ENCODE measurements at places on chromosomes 1 and 21. TPM values are rescaled to one million over a fixed set of nuclear protein-coding genes. Genes with fewer than 3 reads are reported as not detected.

C1orf94 gene
- not detected for total RNA-seq

MMP23B gene
- total RNA-seq, result 1.6 TPM

KCNA2 gene
- 0.03 TPM for total RNA-seq

DNAJB4 gene
- 7.3 TPM for total RNA-seq

ADAM30 gene
- not detected for total RNA-seq

MUTYH gene
- total RNA-seq, result 11.8 TPM

HIVEP3 gene
- 2.6 TPM for total RNA-seq

FCRL5 gene
- total RNA-seq, result 0.05 TPM

C1orf115 gene
- total RNA-seq, result 49.9 TPM

CLCNKA gene
- 0.08 TPM for total RNA-seq

KRTAP24-1 gene
- not detected for total RNA-seq

HCRTR1 gene
- total RNA-seq, result not detected

GBP6 gene
- total RNA-seq, result not detected

GOLT1A gene
- 63.9 TPM for total RNA-seq

DNA sequence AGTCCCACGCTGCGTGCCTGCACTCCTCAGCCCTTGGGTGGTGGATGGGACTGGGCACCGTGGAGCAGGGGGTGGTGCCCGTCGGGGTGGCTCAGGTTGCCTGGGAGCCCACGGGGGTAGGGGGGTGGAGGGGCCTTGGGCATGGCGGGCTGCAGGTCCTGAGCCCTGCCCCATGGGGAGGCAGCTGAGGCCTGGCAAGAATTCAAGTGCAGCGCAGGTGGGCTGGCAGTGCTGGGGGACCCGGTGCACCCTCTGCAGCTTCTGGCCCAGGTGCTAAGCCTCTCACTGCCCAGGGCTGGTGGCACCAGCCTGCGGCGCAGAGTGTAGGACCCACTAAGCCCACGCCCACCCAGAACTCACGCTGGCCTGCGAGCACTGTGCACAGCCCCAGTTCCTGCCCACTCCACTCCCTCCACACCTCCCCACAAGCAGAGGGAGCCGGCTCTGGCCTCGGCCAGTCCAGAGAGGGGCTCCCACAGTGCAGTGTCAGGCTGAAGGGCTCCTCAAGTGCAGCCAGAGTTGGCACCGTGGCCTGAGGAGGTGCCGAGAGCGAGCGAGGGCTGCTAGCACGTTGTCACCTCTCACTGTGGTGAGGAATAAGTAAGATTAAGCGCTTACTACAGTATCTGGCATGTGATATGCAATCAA lies 12.8 kb downstream of the TNNI3K start:
- DNase-seq, result no peak

DNA sequence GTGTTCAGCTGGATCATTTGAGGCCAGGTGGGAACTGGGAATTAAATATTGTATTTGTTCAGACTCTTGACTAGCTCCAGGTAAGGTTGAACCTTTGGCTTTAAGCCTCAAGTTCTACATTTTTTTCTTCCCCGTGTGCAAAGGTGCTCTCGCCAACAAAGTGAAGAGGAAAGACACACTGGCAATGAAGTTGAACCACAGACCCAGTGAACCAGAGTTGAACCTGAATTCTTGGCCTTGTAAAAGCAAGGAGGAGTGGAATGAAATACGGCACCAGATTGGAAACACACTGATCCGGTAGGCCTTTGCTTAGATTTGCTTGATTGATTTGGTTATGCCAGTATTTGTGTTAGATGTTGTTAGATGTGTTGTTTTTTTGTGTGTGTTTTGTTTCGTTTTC lies 25.5 kb upstream of the RCC1 start:
- no peak for DNase-seq

GRCh38 chr1:17440827-17441168 lies 1.3 kb upstream of the RCC2 start:
- no peak for DNase-seq

DNA sequence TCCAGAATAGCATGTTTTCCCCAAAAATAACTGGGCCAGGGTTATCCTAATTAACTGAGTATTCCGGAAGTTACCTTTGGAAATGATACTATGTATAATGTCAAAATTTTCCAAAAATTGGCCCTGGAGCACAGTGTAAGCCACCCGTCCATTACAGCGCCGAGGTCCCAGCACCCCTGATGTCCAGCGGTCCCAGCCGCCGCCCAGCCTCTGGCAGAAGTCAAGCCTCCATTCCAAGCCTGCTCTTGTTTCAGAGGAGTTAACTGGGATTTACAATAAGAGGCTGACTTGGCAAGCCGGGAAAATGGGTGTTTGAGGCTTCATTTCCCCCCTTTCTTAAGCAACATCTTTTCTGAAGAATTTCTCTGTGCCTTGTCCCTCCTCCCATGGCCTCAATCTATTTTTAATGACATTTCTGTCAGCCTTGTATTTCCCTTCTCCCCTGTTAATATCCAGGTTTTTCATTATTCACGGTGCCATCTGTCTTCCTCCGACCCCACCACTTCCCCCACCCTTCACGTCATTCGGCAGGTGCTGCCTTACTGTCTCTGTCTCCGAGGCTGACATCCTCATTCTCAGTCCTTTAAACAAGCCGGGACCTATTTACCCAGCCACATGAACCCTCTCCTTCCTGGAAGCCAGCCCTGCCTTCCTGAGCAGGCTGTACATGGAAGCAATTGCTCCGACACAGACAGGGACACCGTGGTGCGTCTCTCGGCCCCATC lies 490.9 kb downstream of the NPHP4 start:
- DNase-seq, result no peak

- DNase-seq, result no peak
Measured at GRCh38 chr1:156508205-156508954, 7.8 kb upstream of the MEF2D start.

GRCh38 chr1:206716870-206717673 lies 32.4 kb downstream of the MAPKAPK2 start:
- DNase-seq, result no peak

GRCh38 chr1:214287884-214288283 lies 6.9 kb downstream of the SMYD2 start:
- no peak for DNase-seq

GRCh38 chr1:117308311-117308916 lies 58.8 kb upstream of the MAN1A2 start:
- no peak for DNase-seq

DNA sequence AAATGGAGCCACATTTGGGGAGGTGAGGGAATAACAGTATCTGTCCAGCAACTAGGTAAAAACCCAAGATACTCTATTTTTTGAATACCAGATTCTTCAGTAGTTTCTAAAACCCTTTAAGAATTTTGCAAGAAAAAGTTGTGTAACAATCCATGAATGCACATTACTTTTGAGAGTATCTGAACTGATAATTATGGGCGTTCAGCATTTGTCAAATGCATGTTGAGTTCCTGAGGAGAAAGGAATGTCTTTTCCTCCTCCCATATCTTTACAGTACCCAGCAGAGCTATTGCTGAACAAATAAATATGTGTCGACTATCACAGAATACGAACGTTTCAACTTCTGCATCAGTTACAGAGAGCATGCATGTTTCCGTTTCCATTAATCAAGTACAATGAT lies 104.5 kb downstream of the PCNX2 start:
- no peak for DNase-seq

DNA sequence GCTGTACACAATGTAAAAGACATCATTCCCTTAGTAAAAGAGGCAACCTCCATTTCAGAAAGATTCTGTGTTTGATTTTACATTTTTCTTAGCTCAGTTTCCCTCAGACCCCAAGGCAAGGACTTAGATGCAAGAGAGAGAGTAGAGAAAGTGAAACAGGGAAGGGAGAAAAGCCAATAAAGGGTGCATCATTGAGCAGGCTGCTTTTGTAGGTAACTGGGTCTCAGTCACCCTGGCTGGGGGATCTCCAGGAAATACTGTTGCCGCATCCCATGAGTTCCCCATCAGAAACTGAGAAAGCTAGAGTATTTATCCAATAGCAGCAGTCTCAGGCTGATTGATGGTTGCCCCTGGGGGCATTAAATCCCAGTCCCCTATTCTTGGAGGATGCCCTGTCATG lies 23.1 kb upstream of the DNAH14 start:
- DNase-seq, result no peak

DNA sequence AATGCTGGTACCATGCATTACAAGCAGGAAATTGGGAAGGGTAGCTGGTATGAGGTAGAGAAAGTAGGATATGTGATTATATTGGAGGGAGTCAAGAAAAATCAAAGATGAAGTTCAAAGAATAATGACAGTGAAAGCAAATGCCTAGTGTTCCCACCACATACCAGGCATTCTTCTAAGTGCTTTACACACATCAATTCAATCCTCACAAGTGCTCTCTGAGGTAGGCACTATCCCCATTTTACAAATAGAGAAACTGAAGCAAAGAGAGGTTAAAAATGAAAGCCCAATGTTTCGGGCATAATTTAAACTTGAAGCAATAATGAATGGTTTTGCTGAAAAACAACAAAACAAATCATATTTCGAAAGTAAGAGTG lies 40.1 kb upstream of the MCOLN3 start:
- no peak for DNase-seq

- no peak for DNase-seq
Measured at GRCh38 chr1:27588256-27589232, 15.4 kb downstream of the AHDC1 start.

DNA sequence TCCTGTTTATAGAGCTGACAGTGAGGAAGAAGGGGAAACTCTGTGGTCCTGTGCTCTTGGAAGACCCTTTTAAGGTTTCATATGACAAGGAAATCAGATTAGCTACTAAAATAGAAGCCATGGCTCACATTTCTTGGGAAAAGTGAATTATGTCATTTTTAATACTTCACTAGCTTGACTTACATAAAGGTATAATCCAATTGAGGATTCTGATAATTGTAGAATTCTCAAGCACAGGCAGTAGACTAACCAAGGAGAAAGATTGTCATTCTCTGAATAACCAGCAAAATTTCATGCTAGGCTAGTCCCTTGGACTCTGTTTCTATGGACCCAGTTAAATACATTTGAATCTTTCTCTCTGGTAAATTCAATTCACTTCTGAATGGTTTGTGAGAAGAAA lies 613.0 kb upstream of the BEND5 start:
- no peak for DNase-seq

- no peak for DNase-seq
Measured at GRCh38 chr1:153277852-153278251, 18.4 kb downstream of the LORICRIN start.

DNA sequence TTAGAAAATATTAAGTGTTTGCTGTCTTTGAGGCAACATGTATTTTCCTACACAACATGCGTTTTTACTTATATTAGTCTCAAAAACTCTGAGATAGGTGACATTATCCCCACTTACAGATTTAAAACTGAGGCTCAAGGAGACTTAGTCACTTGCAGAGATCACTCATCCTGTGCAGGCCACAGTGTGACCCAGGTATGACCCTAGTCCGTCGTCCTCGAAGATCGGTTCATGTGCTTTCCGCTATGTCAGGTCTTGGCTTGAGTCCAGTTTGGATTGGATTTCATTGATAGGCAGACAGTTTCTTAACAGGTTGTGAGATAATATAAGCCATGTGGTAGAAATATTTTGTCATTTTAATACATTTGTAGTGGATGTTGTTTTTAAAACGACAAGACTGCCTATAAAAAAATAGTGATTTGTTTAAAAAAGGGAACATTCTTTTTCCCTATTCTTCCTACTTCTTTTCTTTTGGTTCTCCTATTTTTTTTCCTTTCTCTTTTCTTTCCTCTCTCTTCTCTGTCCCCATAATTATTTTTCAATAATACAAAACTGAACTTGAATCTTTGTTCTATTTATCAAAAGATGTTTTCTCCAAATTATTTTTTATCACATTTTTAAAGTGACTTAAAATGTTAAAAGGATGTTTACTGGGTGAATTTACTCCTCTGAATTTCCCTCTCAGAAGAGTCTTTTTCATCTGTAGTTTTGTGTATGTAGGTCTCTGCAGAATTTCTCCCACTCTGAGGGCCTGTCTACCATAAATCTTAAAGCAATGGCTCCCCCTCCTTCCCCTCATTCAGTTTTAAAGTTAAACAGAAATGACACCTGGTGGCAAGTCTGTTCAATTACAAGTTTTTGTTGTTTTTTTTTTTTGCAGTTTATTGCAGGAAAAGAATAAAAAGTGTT lies 81.8 kb downstream of the PHTF1 start:
- peak; percentile 79 for DNase-seq

DNA sequence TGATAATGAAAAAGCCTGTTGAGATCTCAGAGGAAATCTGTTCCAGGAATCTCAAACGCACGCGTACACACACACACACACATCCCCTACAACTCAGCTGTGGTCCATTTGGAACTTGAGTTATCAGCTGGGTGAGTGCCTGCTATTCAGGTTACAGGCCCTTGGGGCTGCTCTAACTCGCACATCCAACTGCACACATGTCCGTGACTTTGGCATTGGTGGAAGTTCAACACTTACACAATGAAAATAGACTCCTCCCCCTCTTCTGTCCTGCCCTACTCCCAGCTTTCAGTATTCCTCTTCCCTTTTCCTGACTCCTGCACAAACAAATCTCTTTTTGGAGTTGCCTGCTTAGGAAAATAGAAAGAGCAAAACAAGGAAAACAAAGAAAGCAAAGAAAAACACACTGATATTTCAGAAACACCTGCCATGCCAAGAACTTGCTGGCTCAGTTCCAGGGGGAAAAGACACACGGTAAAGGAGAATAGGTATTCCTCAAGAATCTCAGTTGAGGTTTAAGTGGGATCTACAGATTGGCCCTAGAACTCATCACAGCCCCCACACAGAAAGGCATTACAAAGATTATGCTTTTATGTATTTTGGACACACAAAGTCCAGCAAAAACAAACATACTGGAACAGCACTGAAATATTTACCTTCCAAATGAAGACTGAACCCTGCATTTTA lies 140.9 kb downstream of the TGFBR3 start:
- DNase-seq, result peak; percentile 72

DNA sequence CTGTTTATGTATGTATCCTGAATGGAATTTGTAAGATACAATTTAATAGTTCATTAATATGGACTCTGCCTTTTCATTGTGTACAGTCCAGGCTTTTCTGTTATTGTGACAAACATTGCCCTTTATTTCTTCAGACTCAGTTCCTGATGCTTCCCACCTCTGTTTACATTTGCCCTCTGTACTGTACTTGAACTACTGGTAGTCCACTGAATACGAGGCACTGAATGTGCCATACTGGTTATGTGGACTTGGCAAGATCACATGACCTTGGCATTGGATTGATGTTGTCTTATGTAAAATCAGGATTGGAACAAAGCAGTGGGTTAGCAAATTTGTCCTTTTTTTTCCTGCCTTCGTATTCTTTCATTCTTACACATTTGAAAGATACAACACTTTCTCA lies 27.8 kb downstream of the RALGPS2 start:
- no peak for DNase-seq

- no peak for DNase-seq
Measured at GRCh38 chr21:28393279-28393678, 599.4 kb downstream of the LTN1 start.

DNA sequence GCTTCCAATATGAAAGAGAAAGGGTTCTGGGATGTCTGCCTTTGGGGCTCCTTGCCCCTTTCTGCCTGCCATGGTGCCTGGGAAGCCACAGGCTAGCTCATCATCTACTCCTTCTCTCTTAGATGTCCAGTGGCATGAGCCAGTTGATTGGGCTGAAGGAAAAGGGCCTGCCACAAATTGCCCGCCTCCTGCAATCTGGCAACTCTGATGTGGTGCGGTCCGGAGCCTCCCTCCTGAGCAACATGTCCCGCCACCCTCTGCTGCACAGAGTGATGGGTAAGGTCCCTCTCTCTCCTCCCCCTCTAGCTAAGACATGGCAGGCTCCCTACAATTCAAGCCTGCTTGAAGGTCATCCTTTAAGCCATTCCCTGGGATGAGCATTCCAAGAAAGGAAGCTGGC lies 41.0 kb downstream of the PKP1 start:
- DNase-seq, result no peak

All from left lobe of liver (tissue), 2 donors.